ENCODE measurements at places on chromosomes 2 and 18.

- DNase-seq: no peak
Observed at GRCh38 chr2:185811580-185811979, 73.0 kb downstream of the FSIP2 start.

- DNase-seq: peak; percentile 30
Observed at GRCh38 chr2:38098421-38099098, 22.6 kb upstream of the CYP1B1 start.

GRCh38 chr2:98730053-98730706 is 752 bp downstream of the MGAT4A start:
- DNase-seq: no peak

GRCh38 chr2:187698374-187699110 is 144.3 kb upstream of the TFPI start:
- peak; percentile 1 for DNase-seq

DNA sequence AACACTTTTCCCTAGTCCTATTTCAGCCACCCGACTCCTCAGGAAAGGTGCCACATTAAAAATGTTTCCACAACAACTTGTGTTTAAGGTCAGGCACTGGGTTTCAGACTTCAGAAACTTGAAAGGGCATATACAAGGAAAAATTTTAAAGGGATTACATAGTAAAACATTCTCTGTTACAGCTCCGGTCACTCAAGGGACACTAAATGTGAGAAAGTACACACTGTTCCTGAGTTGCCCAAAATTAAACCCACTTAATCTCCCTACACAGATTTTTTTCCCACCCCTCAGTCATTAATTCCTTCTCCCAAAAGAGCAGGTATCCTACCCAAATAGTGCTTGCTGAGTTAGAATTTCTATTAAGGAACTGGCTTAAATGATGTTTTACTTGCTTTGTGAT is 14.2 kb downstream of the STK39 start:
- DNase-seq: no peak

GRCh38 chr2:167451496-167452289 is 563.4 kb downstream of the XIRP2 start:
- no peak for DNase-seq

GRCh38 chr2:50546790-50547189 is 485.1 kb downstream of the NRXN1 start:
- DNase-seq: no peak

DNA sequence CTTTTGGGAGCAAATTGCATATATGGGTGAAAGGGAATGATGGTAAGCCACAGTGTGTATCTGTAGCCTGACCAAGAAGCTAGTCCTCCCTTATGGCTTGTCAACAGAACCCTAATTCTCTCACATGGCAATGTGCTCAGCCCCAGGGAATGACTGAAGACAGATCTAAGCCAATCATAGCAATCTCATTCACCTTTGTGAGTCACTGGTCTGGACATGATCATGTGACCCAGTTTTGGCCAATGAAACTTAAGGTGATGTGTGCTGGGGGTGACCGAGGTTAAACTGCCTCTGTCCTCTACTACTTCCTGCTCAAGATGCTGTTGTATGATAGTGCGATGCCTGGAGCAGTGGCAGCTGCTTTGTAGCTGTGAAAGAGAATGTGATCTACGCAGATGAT is 491.2 kb upstream of the HS6ST1 start:
- peak; percentile 1 for DNase-seq

DNA sequence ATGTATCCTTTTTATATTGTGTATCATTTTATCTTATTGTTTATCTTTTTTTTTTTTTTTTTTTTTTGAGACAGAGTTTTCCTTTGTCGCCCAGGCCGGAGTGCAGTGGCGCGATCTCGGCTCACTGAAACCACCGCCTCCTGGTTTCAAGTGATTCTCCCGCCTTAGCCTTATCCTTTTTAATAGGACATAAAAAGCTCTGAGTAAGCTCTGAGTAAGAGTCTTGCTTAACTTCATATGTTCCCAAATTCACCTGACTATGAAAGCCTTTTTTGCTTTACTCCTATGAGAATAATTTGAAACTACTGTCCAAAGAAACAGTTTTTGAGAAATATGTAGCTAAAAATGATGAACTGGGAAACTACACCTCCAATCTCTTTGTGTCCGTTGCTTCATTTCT is 525.5 kb downstream of the IRS1 start:
- peak; percentile 51 for DNase-seq
